ENCODE measurements at places on chromosomes 3 and 15.

DNA sequence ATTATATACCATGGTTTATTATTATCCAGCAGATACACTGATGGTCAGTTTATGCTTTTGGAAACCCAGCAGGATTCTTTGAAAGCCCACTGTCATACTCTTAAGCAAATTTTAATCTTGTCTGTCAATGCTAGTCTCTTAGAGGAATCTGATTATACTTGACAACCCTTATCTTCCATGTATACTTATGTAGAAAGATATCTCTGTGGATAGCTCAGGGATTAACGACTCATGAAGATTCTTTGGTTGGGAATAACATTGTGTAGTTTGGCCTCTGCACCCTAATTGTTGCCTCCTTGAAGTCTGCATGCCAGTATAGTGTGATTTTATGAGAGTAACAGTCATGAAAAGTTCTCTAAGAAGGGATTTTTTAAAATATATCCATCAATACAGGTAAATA is 33.0 kb downstream of the FILIP1L start:
- DNase-seq: no peak

- DNase-seq: peak; percentile 80
These were observed 627.0 kb upstream of the TBL1XR1 start for GRCh38 chr3:177824190-177824786.

GRCh38 chr3:111338059-111338698 is 203.8 kb upstream of the CD96 start:
- peak; percentile 74 for DNase-seq

GRCh38 chr3:40739971-40740370 is 215.2 kb downstream of the ZNF621 start:
- no peak for DNase-seq

- no peak for DNase-seq
These were observed 1.1 kb downstream of the KLHL6 start for GRCh38 chr3:183554377-183554776.

DNA sequence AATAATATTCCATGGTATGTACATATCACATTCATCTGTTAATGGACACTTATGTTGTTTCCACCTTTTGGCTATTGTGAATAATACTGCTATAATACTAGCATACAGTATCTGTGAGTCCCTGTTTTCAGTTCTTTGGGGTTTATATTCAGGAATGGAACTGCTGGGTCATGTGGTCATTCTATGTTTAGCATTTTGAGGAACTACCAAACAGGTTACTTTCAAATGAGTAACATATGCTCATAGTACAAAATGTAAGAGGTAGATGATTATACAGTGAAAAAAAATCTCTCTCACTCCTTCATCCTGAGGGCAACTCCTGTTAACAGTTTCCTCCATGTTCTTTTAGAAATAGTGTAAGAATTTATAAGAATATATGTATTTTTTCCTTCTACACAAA is 162.2 kb downstream of the PLD1 start:
- DNase-seq: no peak

- no peak for DNase-seq
These were observed 215.5 kb upstream of the LRTM1 start for GRCh38 chr3:55143336-55143735.

- DNase-seq: no peak
These were observed 391.5 kb downstream of the RAP2B start for GRCh38 chr3:153553605-153553945.

DNA sequence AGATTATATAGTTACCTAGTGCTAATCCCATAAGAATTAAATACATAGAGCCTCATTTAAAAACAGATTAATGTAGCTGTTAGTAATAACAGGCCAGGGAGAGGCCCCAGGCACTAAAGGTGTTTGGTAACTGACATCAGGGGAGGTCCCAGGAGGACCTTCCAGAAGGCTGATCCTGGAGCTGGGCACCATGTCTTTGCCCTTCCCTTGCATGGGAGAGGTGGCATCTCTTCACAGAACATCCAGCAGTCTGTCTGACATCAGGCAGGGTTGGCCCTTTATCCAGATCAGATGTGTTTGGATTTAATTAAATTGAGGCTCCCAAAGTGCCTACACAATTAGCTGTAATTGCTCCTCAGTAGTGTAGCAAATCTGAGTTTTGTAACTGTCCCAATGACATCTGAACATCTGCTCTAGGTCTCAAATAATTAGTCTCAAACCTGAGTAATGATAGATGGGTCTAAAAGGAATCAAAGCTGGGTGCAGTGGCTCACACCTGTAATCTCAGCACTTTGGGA is 53.0 kb downstream of the RLBP1 start:
- no peak for DNase-seq

GRCh38 chr3:114449271-114450007 is 155.6 kb downstream of the TIGIT start:
- DNase-seq: peak; percentile 18

- DNase-seq: no peak
These were observed 425.8 kb upstream of the MDFIC2 start for GRCh38 chr3:70738291-70738681.

DNA sequence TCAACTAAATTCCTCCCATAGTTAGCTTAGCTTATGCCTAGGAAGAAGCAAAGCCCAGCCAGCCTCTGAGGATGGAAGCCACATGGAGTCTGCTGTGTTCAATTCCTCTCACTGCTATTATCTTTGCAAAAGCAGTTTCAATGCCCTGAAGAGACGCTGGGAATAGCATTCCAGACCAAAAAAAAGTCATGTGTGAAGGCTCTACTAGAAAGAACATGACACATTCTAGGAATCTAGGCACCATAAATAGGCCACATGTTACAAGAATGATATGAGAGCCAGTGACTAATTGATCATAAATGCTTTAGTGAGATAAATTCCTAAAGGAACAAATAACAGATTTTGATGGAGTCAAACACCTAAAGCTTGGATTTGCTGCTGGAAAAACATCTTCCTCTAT is 800.8 kb downstream of the TUSC7 start:
- DNase-seq: no peak

DNA sequence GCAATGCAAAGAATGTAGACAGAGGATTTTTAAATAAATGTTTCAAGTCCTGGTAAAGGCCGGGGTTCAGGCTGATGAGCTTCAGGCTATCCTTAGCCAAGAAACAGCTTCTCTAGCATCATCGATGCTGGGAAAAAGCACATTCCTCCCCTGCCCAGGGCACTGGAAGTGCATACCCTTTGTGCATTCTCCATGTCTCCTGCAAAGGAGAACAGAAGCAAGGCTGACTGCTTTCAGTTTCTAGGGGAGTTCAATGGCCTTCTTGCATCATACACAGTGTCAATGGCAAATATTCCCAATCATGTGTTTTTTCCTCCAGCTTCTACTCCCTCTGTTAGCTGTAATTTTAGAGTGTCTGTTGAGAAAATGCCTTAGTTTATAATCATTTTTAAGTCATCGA is 59.9 kb downstream of the GPR176 start:
- peak; percentile 71 for DNase-seq

- no peak for DNase-seq
These were observed 29.2 kb downstream of the UBE2Q2 start for GRCh38 chr15:75872403-75872990.

DNA sequence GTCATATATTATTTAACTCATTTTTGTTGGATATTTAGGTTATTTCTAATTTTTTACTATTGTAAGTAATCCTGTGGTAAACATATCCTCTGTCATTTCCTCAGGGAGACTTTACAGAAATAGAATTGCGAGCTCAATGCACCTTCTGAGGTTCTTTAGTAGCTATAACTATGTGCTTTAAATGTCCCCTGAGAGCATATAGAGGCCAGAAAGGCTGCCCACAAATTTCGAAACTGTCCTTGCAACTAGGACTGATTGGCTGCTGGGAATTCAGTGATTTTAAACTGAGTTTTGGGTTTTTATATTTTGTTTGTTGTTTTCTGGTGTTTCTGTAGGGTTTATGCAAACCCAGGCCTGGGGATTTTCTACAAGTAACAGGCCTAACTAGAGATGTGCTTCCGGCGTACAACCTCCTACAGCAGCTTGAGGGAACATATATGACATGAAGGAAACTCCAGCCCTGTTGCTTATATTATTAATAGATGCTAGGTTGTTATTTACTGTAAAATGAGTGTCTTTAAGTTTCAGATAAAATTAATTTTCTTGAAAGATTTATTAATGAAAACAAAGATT is 29.1 kb upstream of the P4HTM start:
- DNase-seq: peak; percentile 65
